Smooth muscle cell of the pulmonary artery (primary cell): ENCODE measurements at places on chromosomes 13 and 19. TPM values are rescaled to one million over a fixed set of nuclear protein-coding genes. Genes with fewer than 3 reads are reported as not detected.

The MVB12A gene
- 30.5 and 36.6 TPM in 2 replicates for total RNA-seq

The FLT3LG gene
- 2.3 and 3.5 TPM in 2 replicates for total RNA-seq

The NLRP11 gene
- not detected in 2 replicates for total RNA-seq

The SLITRK6 gene
- total RNA-seq: 0.39 and 0.53 TPM in 2 replicates

The HSPB6 gene
- total RNA-seq: 106 and 161 TPM in 2 replicates

The LPAR2 gene
- total RNA-seq: 1.1 and 1.7 TPM in 2 replicates

The SPHK2 gene
- total RNA-seq: 8.7 and 13.1 TPM in 2 replicates

The KCNJ14 gene
- 0.65 and 1.1 TPM in 2 replicates for total RNA-seq
